ENCODE measurements at places on chromosomes 1 and 21.

- no peak for DNase-seq
Measured at GRCh38 chr1:21882721-21883415, 54.2 kb downstream of the HSPG2 start.

- DNase-seq, result no peak
Measured at GRCh38 chr1:231107151-231107550, 54.7 kb upstream of the TRIM67 start.

DNA sequence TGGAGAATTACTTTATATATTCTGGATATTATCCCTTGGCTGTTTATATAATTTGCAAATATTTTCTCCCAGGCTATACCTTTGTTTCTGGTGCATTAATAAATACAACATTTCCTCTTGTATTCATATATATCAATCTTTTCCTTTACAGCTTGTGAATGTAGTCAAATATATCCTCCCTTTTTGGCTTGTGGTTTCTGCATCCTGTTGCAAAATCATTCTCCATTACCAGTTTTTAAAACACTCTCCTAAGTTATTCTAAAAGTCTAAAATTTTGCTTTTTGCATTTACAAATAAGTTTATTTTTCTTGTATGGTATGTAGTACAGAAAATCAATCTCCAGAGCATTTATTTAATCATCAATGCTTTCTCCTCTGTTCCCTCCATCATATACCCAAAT, 909.4 kb downstream of the ADGRL2 start:
- no peak for DNase-seq

GRCh38 chr1:236280438-236281197, 1.1 kb downstream of the ERO1B start:
- DNase-seq, result peak; percentile 11

DNA sequence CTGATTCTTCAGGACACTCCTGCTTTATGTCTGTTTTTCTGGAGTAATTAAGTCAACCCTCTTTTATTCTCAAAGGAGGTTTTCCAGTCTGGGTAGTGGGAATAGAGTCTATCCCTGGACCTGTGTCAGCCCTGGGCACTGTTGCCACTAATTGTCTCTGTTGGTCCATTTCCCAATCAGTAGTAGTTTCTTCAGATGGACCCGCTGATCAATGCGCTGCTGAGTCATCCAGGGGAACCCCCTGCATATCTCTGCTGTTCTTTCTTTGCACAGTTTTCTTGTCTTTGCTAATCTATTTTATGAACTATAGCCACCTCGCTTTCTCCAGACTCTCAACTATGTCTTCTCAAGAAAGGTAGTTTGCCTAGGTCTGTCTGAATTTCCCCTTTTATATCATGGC, 82.5 kb downstream of the TNNI3K start:
- no peak for DNase-seq

DNA sequence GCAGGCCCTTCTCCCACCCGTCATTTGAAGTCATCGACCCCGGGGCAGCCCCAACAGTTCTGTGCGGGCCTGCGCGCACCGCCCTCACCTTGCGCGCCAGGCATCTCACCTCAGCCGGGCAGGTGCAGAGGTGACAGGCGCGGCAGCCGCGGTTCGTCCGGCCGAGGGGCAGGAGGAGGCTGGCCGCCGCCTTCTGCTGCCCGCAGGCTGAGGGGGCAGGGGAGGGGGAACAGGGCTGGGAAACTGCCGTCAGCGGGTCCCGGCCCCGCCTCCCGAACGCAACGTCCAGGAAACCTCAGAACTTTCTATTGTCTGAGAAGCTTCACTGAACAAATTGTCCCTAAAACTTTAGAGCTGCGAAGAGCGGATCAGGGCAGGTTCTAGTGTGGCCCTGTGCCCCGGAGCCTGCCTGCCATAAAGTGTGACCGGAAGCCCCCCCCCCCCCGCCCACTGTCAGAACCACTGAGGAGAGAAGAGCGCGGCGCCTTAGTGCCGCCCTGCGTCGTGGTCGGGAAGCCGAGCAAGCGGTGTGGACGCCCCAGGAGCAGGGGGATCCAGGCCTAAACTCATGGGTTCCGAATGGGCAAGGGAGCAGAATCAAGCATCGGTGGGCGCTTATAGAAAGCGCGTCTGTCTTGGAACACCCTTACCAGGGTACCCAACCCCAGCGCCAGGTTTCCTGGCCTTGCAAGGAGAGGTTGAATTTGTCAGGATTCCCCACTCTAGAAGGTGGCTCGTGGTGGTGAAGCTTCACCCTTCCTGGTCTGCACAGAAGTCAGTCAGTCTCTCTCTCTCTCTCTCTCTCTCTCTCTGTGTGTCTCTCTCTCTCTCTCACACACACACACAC, 13.3 kb upstream of the TBX15 start:
- DNase-seq, result no peak

- no peak for DNase-seq
Measured at GRCh38 chr1:71784241-71784640, 498.1 kb downstream of the NEGR1 start.

DNA sequence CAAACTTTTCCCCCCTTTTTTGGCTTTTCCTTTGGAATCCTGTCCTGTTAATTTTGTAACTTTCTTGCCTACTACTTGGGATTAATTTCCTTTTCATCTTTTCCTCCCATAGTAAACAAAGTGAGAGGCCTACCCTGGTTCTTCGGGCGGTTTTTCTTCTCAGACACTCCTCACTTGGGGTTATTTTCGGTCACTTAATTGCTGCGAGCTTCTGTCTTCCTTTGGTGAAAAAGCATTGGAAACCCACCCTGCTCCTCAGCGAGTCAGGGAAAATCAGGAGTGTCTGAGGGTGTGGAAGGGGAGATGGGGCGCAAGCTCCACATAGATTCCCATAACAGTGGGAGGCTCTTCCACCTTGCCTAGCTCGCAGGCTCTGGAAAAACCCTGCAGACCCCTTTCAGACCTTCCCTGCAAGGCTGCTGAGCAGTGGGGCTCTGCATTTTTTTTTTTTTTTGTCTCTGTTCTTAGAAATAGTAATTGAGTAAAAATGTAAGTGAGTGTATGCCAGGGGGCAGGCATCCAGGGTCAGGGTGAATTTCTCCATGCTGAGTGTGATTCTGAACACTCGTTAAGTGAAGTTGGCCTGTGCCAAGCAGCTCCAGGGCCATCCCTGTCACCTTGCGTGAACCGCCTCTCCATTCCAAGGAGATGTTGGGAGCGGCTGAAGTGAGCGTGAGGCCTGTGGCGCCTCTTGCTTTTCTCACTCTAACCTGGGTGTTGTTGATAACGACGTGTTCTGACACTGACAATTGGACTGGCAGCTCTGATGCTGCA, 20.3 kb downstream of the TGFB2 start:
- no peak for DNase-seq

DNA sequence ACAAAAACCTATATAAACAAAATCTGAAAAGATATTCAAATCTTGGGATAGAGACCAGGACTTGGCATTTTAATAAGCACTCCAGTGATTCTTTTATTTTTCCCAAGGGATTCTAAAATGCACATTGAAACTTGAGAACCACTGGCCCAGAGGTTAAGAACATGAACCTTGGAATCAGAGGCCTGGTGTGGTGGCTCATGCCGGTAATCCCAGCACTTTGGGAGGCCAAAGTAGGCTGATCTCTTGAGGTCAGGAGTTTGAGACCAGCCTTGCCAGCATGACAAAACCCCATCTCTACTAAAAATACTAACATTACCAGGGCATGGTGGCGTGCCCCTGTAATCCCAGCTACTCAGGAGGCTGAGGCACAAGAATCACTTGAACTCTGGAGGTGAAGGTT, 12.9 kb upstream of the CEP85 start:
- DNase-seq, result no peak

DNA sequence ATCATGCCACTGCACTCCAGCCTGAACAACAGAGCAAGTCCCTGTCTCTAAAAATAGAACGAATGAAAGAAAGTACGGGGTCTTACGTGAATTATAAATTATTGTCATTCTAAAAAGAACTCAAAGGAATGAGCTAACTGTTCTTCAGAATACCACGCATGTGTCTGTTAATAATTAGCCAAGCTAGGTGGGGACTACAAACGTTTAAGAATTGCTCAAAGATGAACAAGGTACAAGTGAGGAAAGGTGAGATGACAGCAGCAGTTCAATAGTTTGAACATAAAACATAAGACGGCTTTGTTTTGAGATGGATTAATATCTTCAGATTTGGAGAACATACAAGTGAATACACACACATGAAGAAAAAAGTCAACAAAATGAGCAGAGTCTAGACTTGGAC, 79.6 kb downstream of the UBR4 start:
- DNase-seq, result no peak

DNA sequence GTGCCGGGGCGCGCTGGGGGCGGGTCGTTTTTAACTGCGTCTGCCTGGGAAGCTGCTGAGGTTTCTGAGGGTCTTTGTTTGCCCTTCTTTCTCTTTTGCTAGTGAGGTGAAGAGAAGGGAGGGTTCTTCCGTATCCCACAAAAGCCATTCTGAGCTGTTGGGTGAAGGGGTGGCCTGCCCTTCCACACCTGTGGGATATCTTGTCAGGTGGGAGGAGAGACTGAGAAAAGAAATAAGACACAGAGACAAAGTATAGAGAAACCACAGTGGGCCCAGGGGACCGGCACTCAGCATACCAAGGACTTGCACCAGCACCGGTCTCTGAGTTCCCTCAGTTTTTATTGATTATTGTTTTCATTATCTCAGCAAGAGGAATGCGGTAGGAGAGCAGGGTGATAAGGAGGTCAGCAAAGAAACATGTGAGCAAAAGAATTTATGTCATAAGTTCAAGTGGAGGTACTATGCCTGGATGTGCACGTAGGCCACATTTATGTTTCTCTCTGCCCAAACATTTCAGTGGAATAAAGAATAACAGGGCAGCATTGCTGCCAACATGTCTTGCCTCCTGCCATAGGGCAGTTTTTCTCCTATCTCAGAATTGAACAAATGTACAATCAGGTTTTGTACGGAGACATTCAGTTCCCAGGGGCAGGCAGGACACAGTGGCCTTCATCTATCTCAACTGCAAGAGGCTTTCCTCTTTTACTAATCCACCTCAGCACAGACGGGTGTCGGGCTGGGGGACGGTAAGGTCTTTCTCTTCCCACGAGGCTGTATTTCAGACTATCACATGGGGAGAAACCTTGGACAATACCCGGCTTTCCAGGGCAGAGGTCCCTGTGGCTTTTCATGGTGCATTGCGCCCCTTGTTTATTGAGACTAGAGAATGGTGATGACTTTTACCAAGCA, 972 bp downstream of the PGBD2 start:
- DNase-seq, result peak; percentile 18

DNA sequence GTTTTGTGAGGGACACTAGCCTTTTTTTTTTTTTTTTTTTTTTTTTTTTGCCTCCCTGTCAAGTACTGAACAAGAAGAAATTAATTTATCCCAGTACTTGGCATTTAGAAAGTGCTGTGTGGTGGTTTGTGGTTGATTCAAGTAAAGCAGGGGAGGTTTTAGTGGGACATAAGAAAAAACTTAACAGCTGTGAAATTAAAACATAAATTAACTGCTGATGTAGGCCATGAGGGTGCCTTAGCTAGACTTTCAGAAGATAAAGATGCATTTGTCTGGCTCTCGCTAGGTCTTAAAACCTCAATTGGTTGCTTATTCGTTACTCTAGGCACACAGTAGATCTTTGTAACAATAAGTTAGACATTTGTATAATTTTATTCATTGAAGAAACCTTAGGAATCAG, 52.3 kb downstream of the SPATA46 start:
- DNase-seq, result no peak

DNA sequence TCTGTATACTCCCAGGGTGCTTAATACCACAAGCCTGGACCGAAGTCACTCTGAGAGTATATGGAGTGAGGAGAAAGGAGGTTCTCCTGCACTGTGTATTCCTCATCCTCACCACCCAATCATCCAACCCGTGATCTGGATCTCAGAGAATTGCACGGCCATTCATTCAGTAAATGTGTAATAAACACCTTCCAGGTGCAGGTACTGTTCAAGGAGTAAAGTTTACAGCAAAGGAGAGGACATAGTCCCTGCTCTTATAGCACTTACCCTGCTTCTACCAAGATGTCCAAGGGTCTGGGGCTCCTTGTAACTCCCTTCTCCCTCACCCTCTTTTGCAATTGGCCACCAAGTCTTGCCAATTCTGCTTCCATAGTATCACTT, 139.2 kb upstream of the JUN start:
- no peak for DNase-seq

- DNase-seq, result peak; percentile 82
Measured at GRCh38 chr21:41948078-41948895, 5.5 kb downstream of the C2CD2 start.

- DNase-seq, result no peak
Measured at GRCh38 chr1:165647970-165648369, 16.9 kb downstream of the MGST3 start.

DNA sequence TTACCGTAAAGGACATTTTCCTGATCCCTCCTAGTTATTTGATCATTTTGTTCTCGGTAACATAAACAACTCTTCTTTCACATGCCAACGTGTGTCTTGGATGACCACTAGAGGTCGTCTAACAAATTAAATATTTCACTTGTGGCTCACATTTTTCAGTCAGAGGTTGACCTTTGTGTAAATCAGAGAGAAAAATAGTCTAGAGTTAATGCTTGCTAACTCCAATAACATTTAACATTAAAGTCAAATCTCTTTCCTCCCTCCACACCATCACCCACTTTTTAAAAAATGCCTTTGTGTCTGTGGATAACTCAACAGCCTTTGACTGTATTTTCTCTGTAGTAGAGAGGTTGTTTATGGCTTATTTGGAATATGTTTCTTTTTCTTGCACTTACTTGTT, 220.5 kb upstream of the B3GALT2 start:
- peak; percentile 78 for DNase-seq

GRCh38 chr1:223153177-223154119, 10.4 kb upstream of the TLR5 start:
- DNase-seq, result peak; percentile 48

DNA sequence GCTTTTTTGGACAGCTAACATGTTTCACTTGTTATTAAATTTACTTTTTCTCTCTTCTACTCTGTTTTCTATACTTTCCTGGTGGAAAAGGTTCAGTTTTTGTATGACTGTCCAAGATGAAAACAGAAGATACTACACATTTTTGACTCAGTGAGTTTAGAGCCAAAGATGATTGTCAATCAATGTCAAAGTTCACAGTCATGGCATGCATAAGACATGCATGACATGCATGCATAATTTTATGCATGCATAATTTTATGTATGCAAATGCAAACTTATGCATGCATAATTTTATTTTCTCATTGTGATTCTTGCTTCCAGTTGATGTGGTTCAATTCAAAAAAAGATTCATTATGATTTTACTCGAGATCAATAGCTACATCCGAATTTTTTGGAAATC, 48.1 kb upstream of the TMPRSS15 start:
- no peak for DNase-seq

- DNase-seq, result no peak
Measured at GRCh38 chr1:228314658-228315483, 91.8 kb downstream of the TRIM11 start.

DNA sequence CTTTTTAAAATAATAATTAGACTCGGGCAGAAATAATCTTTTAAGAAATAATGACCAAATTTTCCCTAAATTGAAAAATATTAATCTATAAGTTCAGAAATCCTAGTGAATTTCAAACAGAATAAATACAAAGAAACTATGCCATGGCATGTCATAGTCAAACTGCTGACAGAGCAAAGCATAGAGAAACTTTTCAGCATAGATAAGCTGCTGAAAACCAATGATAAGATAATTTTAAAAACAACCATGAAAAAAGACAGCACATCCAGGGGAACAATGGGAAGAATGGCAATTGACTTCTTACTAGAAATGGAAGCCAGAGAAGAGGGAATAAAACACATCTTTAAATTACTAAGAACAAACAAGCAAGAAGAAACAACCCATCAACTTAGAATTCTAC, 19.8 kb downstream of the CD1D start:
- DNase-seq, result no peak

- DNase-seq, result peak; percentile 67
Measured at GRCh38 chr1:93716941-93717368, 35.3 kb upstream of the BCAR3 start.

GRCh38 chr21:46150073-46150472, 5.3 kb downstream of the FTCD start:
- DNase-seq, result no peak

All from RKO (cell line).